SHP77 treated with DMSO at 0.1 percent for 48 hours (cell line): ENCODE measurements at places on chromosomes 6 and 20.
A peak's percentile ranks its signal among the peaks of the same experiment; 100 is the strongest.

DNA sequence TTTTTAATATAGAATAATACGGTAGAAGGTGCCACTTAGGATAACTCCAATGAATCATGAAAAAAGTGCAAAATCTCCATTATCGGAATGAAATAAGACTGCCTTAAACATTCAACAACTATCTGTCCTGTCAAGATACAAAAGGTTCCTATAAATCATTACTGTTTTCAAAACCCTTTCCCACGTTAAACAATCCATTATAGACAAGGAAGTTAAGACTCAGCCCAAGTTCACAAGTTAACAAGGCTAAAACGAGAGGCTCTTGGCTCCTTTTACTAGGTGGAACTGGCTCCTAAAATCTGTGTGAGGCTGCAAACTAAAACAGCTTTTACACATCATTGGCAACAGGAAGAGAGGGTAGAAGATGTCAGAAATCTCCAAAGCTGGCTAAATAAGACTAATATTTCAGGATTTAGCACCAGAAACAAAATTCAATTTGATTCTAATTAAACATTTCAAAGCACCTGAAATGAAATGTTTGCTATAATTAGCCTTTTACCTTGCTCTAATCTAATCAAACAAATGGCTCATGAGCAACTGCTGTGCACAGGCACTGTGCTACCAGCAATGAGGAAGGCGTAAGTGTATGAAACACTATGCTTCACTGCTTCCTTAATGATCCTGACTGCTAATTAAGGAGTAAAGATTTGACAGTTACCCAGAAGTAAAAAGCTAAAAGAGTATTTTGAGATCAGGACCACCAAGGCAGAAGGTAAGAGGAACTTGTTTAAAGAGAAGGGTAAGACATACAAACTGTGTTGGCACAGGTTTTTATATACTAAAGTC is 109.7 kb downstream of the DST start:
- DNase-seq = no peak

DNA sequence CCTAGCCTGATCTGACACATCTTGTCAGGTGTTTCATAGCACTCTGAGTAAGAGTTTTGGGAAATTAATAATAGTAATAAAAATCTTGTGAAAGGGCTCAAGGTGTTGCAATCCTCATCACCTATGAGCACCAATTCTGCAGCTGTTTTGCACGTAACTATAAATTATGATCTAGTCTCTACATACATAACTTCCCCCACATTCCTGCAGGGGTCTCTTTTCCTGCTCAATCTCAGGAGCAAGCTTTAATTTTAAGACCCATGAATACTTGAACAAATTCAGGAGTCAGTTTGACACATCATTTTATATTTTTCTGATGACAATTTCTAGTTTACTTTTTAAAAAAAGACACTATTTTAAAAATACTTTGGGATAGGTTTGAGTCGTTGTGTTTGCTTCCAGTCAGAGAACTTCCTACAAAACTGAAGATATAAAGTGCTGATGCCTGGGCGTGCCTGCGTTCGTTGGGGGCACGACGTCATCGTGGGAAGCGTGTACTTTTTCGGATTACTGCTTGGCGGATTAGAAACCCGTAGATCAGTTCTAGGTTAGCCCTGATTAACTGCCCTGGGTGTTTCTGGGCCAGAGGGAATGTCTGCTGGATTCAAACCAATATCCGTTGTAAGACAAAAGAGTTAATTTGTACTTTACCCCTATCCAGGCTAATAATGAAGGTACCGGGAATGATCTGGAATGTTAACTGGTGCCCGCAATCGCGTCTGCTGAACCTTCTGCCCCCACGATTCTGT is 1.0 kb upstream of the E2F3 start:
- DNase-seq = peak; percentile 72

DNA sequence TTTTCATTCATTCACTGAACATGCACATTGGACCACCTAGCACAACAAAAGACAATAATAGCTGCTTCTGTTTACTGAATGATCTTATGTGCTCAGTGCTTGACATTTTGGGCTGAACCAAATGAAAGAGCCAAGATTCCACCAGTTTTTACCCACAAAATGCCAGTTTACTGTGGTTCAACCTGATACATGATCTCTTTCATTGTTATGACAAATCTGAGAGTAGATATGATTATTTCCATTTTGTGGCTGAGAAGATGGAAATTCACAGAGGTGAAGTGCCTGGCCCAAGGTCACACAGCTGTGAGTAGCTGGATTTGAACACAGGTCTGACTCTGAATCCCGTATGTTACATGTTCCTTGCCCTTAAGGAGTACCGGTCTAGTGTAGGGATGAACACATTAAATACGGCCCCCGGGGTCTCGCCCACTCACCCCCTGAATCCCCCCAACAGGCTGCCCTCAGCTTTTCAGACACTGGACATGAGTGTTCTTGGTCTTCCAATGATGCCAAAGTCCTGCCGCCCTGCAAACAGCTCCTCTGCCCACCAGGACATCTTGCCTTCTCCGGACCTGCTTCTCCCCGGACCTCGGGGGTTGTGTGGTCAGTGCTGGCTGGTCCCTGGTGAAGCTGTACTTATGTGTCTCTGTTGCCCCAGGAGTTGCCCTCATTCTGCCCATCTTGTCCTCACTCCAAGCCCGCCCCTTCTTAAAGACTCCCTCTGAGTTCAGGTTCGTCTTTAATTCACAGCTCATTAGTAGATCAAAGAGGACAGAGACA is 58.6 kb upstream of the SLC32A1 start:
- no peak for DNase-seq

DNA sequence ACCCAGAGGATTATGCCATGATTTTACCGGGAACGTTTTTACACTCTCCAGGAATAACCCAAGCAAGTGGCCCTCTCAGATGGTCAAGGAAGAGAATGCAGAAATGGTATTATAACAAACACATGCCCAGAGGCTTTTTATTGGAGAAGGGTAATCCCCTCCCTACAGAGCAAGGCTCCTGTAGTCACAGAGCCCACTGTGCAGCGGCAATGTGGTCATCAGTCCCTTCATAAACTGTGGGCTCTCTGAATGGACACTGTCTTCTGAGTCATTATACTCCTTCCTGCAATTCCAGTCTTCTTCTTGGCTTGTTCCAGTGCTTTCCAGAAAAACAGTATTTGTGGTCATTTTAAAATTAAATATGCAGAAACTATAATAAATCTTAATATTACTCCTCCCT is 74.7 kb downstream of the LAMA4 start:
- DNase-seq = no peak

GRCh38 chr6:33123181-33123580 is 47.4 kb downstream of the HLA-DPB1 start:
- DNase-seq = no peak

- peak; percentile 7 for DNase-seq
Observed at GRCh38 chr6:160102956-160103824, 18.4 kb upstream of the SLC22A1 start.
